ENCODE measurements at places on chromosomes 2 and 18.
A peak's percentile ranks its signal among the peaks of the same experiment; 100 is the strongest.

DNA sequence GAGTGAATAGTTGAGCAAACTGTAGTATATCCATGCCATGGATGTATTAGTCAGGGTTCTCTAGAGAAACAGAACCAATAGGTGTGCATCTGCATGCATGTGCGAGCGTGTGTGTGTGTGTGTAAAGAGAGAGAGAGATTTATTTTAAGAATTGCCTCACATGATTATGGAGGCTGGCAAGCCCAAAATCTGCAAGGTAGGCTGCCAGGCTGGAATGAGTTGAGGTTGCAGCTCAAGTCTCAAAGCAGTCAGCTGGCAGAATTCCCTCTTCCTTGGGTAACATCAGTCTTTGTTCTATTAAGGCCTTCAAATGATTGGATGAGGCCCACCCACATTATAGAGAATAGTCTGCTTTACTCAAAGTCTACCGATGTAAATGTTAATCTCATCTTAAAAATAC lies 187.8 kb downstream of the ANAPC1 start:
- no peak for DNase-seq

DNA sequence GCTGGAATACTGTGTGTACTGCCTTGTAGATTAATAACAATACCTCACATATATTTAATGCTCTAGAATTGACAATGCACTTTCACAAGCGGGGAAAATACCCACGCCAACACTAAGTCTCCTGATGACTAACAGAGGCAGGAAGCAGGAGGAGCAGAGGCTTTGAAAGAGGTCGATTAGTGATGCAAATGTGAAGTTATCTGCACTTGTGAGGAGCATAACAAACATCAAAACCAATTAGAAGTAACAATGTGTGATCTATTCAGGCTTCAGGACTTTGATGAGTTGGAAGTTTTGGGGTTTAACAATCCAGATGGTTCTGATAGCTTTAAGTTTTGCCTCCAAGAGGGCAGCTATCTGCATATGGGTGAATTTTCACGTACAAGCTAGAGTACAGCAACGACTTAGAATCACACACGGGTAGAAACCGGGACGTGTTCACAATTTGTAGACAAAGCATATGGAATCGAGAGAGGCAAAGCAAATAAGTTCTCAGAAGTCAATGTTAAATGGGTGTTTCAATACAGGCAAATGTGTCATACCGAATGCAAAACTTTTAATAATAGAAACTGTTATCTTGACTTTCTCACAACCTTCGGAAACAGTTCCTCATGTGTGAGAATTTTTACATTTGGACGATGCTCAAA lies 114.5 kb downstream of the METTL8 start:
- DNase-seq: peak; percentile 29

DNA sequence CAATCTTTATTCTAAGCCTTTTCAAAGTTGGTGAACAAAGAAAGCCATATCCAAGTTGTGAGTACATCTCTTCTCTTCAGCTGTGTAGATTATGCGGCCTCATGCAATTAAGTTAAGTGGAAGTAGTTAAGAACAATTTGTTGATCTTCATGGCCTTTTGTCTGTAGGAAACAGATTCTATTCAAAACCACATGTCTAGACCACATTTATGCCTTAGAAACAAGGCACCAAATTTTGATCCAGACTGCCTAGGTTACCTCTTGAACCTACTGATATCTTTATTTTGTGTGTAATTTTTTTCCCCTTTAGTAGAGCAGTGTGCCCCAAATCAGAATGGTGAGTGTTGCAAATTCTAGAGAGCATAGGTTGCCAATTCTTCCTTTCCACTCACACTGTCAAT lies 101.6 kb upstream of the CERS6 start:
- DNase-seq: no peak

- DNase-seq: no peak
Observed at GRCh38 chr2:163210430-163210918, 371.9 kb upstream of the KCNH7 start.

GRCh38 chr2:176562359-176563078 lies 293.3 kb downstream of the MTX2 start:
- no peak for DNase-seq

- no peak for DNase-seq
Observed at GRCh38 chr2:143926736-143927135, 593.2 kb downstream of the ZEB2 start.

- DNase-seq: no peak
Observed at GRCh38 chr18:50629148-50629631, 69.3 kb downstream of the MAPK4 start.

- no peak for DNase-seq
Observed at GRCh38 chr2:160928854-160929301, 231.3 kb upstream of the TANK start.

DNA sequence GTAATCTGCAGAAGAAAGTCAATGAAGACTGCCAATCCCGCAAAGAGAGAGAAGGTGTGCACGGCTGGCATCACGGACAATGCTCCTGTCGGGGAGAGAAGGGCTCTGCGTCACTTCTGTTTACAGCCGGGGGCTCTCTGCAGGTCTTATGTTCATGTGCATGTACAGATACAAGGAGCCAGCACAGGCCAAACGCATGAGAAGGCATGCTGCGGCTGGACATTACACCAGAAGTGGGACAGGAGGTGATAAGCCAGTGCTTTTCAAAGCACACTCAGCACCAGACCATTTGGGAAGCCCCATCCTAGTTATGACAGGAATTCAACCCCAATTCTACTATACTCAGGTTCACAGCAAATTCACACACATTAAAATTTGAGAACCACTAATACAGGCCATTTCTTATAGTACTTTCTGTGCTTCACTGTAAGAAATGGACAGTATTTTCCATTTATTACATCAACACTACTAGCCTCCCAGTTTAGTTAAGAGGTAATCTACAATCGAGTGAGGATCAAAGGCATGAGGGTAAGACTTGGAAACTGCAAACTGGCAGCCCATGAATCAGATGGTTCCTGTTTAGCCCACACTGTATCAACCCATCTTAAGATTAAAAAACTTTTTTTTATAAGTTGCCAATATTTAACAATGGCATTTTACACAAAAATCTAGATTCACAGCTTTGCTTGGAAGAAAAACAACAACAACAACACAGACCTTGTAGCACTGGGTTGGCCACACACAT lies 38.2 kb downstream of the RMC1 start:
- DNase-seq: no peak

- DNase-seq: peak; percentile 19
Observed at GRCh38 chr18:56789004-56789888, 138.1 kb downstream of the WDR7 start.

GRCh38 chr2:119586085-119586484 lies 41.8 kb downstream of the CFAP221 start:
- no peak for DNase-seq

- no peak for DNase-seq
Observed at GRCh38 chr2:209642146-209642820, 129.3 kb upstream of the UNC80 start.

DNA sequence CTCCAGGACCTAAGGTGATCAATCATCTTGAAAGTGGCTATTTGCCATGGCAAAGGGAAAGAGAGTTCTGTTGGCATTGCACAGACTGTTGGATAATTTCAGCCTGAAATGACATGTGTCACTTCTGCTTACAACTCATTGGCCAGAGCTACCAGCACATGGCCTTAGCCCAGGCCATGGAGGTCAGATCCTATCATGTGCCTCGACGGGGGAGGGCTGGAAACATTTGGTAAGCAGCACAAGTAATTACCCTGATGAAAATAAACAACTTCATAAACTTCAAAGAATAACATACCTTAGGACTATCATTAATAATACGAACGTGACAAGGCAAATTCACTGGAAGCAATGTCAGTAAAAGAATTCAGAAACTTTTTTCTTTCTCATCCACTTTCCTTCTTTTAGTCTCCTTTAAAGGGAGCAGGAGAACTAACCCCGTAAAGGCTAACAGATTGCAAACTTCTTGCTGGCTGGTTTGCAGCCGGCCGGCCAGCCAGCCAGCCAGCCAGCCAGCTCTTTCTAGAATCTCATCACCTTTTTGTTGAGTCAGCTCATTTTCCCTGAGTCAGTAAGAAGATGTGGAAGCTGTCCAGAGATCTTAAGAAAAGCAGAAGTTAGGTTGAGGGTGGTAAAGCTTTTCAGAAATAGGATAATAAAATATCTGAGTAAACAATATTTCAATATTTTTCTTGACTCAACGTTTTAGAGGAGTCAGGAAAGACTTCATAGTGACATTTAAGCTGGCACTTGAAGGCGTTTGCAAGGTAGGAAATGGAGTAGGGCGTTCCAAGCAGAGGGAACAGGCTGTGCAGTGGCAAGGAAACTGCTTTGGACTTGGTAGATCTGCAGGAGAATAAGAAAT lies 31.9 kb downstream of the CNRIP1 start:
- DNase-seq: no peak

- DNase-seq: no peak
Observed at GRCh38 chr2:233413559-233414272, 59.4 kb downstream of the DGKD start.

GRCh38 chr2:69082430-69082997 lies 69.5 kb downstream of the ANTXR1 start:
- no peak for DNase-seq

- DNase-seq: peak; percentile 82
Observed at GRCh38 chr2:230956827-230957755, 32.0 kb upstream of the GPR55 start.

GRCh38 chr18:52691841-52692240 lies 351.8 kb downstream of the DCC start:
- no peak for DNase-seq

- no peak for DNase-seq
Observed at GRCh38 chr2:123720760-123721159, 304.3 kb upstream of the CNTNAP5 start.

DNA sequence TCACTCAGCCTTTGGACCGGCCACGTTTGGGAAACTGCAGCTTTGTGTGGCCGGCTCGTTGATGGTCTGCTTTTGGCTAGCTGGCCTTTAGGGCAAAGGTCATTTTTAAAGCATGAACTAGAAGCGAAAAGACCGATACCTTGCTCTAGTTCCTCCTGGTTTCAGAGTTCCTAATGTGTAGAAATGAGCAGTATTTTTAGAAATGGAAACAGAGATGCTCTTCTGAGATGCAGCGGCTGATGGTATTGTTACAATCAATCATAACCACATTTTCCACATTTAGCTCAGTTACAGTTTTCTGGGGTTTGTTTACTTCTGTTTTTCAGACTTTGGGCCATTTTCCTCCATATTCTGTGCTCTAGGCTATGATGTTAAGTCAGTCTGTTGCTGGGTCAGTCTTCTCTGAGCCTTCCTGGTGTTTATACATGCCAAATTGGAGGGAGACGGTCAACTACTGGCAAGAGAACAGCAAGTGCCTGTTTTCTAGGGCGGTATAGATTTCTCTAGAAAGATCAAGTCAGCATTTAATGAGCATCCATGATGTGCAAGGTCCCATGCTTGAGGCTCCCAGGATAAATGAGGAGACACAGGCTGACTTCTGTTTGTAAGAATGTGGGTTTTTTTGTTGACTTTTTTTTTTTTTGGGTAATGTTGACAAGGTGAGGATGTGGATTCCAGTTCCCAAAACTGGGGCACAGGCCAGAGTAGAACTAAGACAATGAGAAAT lies 28.0 kb downstream of the RNF144A start:
- peak; percentile 67 for DNase-seq

Data from GM20000 (cell line).